ENCODE measurements at places on chromosomes 2 and 18.

GRCh38 chr2:65263262-65263661 is 35.6 kb downstream of the ACTR2 start:
- no peak for DNase-seq

DNA sequence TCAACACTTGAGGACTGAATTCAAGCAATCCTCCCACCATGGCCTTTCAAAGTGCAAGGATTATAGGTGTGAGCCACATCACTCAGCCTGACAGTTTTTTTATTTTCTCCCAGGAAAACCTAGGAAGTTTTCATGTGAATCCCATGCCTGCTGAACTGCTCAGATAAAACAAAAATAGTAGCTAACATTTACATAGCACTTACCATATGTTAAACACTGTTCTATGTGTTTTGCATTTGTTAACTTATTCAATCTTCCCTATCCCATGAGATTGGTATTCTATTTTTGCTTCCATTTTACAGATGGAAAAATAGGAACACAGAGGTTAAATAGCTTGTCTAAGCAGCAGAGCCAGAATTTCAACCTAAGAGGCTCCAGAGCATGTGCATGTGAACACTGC is 157.4 kb upstream of the KCTD1 start:
- no peak for DNase-seq

GRCh38 chr2:110865188-110865587 is 132.8 kb downstream of the ACOXL start:
- no peak for DNase-seq

DNA sequence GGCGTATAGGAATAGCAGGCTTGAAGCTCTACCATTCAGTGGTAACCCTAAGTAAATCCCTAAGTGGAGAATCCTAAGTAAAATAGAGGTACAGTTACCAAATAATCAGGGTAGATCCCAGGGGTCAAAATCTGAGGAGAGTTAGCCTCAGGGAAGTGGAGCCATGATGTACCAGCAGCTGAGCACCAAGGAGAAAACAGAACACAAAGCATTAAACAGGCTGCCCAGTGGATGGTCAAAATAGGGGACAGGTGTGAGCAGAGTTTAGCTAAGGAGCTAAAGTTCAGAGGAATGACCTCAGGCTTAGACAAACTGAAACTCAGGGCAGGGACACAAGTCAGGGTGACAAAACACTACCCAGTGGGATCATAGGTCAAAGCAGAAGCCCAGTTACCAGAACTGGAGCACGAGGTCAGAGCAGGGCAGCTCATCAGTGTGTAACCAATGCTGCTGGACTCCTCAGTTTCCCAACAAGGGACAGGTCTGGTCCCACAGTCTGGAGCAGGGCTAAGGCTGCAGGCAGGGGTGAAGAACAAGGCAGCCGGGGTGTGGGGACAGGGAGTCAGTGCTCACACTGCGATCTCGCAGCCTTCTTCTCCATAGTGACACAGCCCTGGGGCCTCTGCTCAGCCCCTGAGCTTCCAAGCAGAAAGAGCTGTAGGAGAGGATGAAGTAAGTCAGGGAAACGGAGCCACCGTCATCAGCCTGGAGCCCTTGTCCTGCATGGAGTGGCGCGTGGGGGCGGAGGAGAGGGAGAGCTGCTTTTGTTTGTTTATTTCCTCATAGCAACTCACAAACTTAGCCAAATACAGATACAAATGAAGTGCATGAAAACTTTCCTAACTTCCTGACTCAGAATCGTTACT is 264.0 kb downstream of the MREG start:
- no peak for DNase-seq

- DNase-seq, result no peak
Measured at GRCh38 chr2:95350368-95350767, 52.1 kb upstream of the FAHD2A start.

DNA sequence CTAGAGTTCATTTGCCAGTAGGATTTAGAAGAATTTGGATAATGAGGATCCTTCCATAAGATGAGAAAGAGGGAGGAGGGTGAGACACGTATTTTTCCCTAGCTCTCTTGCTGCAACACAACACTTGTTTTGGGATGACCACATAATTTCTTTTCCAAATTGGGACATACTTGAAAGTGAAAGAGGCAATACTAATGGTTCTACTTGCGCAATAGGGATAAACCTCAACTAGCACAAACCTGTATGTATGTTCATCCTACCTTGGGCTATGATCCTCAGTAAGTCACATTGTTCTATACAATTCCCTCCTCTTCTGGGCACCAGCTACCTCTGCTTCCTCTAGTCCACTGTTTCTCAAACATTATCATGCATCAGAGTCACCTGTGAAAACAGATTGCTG is 1208.8 kb upstream of the LRRTM1 start:
- no peak for DNase-seq

GRCh38 chr2:148338541-148338940 is 306.0 kb upstream of the EPC2 start:
- DNase-seq, result no peak

GRCh38 chr2:45938649-45939511 is 287.4 kb downstream of the PRKCE start:
- no peak for DNase-seq

DNA sequence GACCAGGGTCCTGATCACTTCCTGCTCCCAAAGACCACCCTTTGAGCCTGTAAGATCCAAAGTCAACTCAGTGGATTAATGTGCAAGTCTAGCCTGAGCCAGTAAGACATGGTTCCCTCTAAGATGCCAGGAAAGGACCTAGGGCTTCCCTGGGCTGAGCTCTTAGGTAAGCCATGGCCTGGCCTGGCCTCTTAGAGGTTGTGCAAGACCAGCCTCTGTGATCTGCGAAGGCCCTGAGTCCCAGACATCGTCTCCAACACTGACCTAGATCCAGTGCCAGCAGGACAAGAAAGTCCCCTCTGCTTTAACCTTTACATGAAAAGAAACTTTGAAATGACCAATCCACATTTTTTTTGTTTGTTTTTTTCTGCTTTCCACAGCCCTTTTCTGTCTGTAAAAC is 73.6 kb upstream of the CYP1B1 start:
- DNase-seq, result no peak

DNA sequence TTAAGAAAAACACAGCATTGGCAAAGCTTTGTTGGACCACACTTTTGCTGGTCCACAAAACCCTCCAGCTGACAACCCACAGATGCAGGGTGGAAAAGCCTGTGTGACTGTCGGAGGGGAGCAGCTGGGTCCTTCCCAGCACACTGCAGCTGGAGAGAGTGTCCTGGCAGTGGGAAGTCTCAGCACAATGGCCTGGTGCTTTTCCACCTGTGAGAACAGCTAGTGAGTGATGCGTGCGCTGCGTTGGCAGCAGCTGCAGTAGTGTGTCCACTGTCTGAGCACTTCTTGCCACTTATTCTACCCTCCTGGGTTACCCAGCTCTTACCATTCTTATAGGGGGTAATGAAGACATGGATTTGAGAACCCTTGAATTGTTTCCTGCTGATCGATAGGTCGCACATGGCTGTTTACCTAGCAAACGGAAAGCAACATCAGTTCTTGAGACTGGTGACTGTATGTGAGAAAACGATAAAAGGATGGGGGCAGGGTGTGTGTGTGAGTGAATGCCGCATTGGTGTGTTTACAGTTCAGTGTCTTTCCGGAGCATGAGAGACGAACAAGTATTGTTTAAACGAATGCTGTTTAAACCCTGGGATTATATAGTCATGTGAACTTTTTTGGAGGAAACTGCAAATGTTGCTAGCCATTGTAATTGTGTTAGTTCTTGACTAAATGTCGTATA is 69.7 kb downstream of the LYPD6 start:
- DNase-seq, result no peak

DNA sequence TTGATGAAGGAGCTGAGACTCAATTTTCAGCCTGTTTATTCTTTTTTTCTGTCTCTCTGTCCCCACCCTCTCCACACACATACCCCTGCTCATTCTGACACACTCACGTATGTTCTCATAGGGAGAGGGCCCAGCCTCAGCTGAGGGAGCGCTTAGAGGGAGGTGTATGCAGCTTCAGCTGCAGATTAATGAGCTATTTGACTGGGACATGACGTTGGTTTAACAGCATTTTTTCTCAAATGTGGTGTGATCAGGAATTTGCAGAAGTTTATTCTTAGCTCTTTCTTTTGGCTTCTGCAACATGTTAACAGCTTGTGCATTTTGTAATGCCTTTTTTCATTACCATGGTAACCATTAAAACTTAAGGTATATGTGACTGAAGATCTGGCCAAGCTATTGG is 1547.1 kb upstream of the PIK3C3 start:
- DNase-seq, result no peak

DNA sequence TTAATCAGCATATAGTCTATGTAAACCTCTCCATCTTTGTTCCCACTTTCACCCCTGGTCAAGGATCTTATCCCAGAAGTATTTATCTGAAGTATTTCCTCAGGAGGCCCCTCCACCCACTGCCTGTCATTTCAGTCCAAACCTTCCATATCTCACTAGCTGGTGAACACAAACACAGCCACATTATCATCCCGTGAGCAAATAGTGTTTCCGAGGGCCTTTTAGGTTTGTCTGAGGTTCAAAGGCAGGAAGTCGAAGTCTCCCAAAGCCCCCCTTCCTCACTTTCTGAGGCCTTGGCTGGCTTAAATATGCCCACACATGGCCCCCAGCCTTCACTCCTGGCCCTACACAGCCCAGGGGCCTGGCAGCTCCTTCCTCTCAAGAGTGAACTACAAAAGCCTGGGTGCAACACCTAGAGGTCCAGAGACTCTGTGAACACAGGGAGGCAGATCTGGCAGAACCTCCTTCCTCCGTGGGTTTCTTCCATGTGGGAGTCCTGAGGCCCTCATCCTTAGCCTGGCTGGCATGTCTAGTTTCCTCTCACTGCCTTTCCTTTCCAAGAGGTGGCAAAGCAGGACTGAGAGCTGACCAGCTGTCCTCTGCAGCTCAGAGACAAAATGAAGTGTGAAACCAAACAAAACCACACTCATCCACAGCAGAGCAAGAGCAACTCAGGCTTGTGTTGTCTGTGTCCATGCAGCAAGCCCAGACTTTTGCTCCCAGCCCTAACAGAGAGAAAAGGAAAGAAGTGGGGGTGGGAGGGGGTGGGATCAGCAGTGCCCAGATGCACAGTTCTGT is 264.2 kb downstream of the SS18 start:
- DNase-seq, result no peak

DNA sequence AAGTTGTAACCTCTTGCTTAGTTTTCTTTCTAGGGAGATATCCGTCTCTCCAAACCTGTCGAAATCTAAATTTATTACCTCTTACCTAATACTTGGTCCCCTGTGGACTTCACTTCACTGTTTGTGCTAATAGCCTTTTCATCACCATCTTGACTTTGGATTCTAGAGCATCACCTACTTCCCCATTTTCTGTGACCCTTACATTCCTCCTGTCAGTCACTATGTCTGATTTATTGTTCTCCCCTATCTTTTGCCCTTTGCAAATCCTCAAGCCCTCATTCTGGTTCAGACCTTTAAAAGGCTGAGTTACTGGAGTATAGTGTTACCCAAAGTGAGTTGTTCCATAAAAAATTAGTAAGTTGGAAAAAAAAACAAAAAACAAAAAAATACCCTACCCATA is 7.5 kb downstream of the MYO1B start:
- no peak for DNase-seq

GRCh38 chr2:236160366-236161081 is 7.7 kb downstream of the GBX2 start:
- no peak for DNase-seq

DNA sequence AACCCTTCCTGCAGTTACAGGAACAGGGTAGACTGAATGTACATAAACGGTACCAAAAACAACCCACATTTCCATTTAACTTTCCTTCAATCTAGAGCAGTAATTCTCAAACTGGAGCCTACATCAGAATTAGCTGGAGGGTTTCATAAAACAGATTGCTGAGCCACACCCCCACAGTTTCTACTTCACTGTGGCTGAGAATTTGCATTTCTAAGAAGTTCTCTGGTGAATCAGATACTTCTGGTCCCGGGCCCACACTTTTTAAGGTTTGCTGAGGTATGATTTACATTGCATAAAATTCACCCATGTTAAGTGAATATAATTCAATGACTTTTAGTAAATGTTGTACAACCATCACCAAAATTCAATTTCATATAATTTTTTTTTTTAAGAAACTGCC is 113.7 kb downstream of the SRBD1 start:
- DNase-seq, result no peak

DNA sequence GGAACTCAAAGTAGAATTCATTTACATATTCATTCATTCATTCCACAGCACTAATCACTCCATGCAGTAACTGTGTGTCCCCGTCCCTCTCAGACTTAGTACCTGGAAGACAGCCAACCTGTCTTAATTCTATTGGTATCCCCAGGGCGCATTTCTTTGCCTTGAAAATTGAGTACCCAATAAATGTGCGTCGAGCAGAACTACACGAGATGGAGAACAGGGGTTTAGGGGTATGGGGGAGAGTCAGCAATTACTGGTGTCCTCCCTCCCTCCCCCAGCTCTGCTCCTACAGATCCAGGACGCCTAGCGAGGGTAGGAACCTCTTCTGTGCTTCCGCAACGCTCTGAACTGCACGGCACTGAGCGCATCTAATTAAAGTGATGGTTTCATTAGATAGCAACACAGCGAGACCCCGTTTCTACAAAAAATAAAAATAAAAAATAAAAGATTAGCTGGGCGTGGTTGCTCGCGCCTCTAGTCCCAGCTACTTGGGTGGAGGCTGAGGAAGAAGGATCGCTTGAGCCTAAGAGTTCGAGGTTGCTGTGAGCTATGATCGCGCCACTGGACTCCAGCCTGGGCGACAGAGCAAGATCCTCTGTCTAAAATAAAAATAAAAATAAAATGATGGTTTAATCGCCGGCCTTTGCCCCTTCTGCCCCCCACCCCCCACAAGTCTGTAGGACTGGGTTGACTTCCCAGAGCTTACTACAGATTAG is 614 bp upstream of the FKBP1B start:
- DNase-seq, result no peak

DNA sequence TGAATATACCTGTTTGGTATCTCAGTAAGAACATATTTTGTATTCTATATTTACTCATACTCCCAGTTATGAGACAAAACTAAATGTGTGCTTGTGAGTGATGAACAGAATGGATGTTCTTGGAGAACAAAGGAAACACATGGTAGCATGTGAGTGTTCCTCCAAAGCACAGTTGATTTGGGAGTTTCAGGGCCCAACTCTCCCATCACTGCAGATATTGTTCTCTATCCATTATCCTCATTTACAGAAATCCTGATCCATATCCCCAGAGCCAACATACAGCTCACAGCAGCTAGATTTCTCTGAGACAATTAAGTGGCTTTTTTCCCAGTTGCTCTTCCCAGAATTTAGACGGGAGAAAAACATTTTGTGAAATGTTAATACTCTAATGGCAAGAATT is 75.6 kb upstream of the MAPRE2 start:
- DNase-seq, result no peak

DNA sequence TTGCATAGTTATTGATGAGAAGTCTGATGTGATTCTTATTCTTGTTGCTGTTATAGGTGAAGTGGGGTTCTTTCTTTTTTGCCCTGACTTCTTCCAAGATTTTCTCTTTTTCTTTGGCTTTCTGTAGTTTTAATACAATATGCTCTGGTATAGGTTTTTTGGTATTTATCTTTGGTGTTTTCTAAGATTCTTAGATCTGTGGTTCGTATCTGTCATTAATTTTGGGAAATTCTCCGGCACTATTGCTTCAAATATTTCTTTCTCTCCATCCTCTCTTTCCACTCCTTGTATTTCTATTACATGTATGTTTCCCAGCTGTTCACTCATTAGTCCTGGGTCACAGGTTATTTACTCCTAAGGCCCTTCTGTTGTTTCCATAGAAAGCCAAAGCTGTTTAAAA is 43.8 kb downstream of the SKA1 start:
- no peak for DNase-seq

GRCh38 chr2:240350696-240351087 is 84.8 kb upstream of the GPC1 start:
- no peak for DNase-seq

All from effector memory CD4-positive, alpha-beta T cell (primary cell).